ENCODE measurements at places on chromosomes 4 and X.
A peak's percentile ranks its signal among the peaks of the same experiment; 100 is the strongest.

- no peak for DNase-seq
Observed at GRCh38 chr4:185773419-185773818, 38.6 kb downstream of the SORBS2 start.

GRCh38 chr4:6504900-6505496 is 32.6 kb upstream of the PPP2R2C start:
- no peak for DNase-seq

- DNase-seq = no peak
Observed at GRCh38 chr4:163063891-163064290, 102.8 kb downstream of the NAF1 start.

- DNase-seq = no peak
Observed at GRCh38 chrX:36575670-36576069, 432.5 kb upstream of the FAM47C start.

GRCh38 chrX:1354036-1355019 is 17.7 kb downstream of the IL3RA start:
- no peak for DNase-seq

DNA sequence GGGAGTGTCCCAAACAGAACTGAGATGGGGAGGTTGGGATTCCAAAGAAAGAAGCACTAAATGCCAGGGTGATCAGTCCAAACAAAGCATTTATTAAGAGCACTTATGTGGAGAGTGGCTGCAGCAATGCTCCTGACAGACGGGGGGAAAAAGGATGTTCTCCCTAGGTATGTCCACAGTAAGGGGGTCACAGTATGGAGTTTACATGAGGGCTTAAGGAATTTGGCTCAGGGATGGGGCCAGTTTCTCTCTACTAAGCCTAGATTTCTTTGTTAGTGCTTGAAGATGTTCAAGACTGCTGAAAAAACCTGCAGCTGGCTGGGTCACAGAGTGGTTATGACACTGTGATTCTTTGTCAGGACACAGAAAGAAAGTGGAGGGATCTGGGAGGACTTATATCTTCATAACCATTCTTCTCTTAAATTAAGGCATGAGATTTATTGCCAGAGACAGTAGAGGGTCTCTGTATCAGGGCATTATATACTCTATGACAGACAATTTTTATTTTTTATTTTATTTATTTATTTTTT is 1468.0 kb downstream of the C4orf33 start:
- no peak for DNase-seq

- DNase-seq = no peak
Observed at GRCh38 chr4:26326791-26327190, 6.0 kb downstream of the RBPJ start.

DNA sequence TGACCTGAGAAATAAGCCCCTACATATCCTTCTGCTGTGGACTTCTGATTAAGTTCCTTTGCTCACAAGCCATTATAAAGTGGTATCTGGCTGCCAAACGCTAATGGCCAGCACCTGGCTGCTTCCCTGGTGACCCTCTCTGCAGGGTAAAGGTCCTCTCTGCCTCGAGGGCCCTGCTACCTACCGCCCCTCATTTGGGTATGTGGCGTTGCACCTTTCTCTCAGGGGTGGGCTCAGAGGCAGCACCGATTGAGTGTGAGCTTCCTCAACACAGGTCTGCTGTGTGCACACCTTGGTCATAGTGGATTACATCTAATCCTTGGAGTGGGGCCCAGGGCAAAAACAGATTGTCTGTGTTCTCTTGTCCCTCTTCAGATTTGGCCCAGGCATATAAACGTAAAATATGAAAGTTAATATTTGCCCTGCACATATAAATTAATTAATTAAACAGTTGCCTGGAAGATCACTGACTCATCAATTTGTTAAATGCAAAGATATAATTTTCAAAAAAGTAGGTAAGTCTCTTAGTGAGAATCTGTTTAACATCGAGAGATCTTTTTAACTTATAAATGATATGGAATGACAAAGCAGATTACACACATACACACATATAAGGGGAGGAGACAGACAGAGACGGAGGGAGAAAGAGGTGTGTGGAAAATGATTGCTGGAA is 174.5 kb upstream of the SMIM31 start:
- no peak for DNase-seq

- DNase-seq = no peak
Observed at GRCh38 chr4:150079081-150079581, 886 bp downstream of the DCLK2 start.

DNA sequence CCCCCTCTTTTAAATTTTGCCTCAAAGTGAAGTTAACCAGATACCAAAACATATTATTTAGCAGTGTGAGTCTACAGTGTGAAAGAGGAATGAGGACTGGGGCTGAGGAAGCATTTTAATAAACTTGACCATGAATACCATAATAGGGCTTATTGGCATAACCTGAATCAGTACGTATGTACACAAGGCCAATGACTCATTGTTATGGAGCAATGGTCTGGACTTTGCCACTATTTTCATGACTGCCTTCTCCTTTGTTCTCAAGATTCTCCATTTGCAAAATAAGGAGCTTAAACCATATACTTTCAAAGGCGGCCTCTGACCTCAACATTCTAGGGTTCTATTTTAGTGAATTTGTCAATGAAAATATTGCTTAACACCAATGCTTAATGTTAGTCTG is 102.8 kb upstream of the OR13H1 start:
- DNase-seq = no peak

DNA sequence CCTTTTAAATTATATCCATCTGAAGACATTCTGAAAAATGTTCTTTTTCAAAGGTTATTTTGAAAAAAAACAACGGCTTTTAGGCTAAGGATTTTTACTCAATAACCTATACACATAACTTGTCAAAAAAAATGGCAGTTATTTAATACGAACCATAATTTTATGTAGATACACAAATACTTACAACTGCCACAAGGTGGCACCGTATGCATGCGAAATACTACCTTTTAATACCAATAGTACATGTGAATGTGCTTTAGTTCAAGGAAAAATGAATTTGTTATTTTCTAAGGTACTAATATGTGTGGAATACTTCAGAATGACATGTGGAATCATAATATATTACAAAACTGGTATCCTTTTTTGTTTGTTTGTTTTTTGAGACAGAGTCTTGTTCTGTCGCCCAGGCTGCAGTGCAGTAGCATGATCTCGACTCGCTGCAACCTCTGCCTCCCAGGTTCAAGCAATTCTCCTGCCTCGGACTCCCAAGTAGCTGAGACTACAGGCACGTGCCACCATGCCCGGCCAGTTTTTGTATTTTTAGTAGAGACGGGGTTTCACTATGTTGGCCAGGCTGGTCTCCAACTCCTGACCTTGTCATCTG is 4.6 kb upstream of the MAD2L1 start:
- peak; percentile 33 for DNase-seq

GRCh38 chrX:109264878-109265277 is 217.0 kb downstream of the GUCY2F start:
- no peak for DNase-seq

GRCh38 chr4:141686146-141686775 is 49.9 kb downstream of the IL15 start:
- no peak for DNase-seq

GRCh38 chrX:16215660-16216059 is 48.4 kb downstream of the MAGEB17 start:
- DNase-seq = no peak

DNA sequence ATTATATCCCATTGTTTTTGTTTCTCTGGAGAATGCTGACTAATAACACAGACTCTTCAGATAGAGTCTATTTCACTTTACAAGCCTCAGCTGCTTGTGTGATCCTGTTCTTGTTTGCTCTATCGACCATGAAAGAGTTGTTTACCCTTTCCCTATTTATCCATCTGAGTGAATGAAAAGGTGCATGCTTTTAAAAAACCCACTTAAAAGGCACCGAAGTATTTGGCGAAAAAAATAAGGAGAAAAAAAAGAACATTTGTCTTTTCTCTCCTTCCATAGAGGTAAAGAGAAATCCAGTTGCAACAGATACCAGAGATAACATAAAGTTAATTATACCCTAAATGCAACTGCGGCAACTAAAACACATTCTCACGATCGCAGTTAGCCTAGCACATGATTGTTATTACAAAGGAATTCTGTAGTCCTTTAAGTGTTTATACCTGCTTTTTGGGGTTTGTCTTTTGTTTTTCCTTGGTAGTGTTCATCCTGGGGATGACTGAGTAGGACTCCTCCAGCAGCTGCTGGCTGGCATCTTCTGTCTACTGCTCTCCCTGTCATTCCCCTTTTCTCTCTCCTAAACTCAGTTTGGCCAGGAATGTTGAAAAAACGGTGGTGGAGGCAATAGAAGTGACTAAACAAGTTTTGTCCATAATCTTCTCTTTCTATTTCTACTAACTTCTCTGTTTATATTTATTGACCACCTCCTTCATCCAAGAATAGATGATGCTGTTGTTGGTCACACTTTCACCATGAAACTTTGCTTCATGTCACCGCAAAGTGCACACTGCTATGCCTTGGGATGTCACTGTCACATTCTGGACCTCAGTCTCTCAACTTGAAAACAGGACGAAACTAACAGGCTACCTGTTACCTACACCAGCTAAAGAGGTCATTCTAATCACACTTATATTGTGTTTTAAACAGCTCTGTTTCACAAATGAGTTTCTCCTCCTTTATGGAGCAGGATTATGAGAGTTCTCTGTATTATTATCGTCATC is 41.9 kb upstream of the FRAS1 start:
- no peak for DNase-seq
